Left cardiac atrium (tissue), 4 donors: ENCODE measurements at places on chromosomes 2 and 18. TPM values are rescaled to one million over a fixed set of nuclear protein-coding genes. Genes with fewer than 3 reads are reported as not detected.

C2orf80 gene
- not detected for total RNA-seq

GPR55 gene
- not detected for total RNA-seq

DNA sequence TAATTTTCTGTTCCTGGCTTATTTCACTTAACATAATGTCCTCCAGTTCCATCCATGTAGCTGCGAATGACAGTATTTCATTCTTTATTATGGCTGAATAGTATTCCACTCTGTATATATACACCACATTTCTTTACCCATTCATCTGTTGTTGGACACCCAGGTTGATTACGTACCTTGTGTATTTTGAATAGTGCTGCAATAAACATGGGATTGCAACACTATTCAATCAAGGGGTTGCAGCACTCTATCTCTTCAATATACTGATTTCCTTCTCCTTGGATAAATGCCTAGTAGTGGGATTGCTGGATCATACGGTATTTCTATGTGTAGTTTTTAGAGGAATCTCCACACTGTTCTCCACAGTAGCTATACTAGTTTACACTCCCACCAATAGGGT lies 61.3 kb downstream of the THADA start:
- no peak for DNase-seq

TDRD15 gene
- total RNA-seq, result not detected

MALL gene
- 14.0 TPM for total RNA-seq

CRYGC gene
- total RNA-seq, result not detected

DNA sequence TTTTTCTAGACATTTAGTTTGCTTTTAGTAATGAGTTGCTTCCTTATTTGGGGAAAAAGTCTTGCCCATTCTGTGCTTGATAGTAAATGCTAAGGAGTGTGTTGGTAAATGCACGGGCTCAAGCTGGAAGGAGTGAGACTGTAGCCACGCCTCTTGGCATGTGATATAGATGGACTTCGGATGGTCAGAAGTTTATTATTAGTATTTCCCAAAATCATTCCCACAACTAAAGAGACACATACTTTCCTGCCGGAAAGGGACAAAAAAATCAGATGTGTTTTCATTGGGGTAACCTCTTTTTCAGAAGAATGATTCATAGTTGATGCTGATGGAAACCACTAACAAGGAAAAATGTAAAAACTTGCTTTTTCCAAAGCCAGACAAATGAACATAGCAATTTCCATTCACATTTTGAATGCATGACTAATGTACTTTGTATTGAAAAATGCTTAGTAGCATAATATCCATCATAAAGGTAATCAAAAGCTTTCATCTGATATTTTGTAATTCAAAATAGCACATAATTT lies 133.2 kb downstream of the ZNF532 start:
- DNase-seq, result peak; percentile 60

NEB gene
- total RNA-seq, result 24.7 TPM

- no peak for DNase-seq
Measured at GRCh38 chr2:31134480-31134879, 3.8 kb downstream of the GALNT14 start.

- no peak for DNase-seq
Measured at GRCh38 chr2:46194856-46195255, 102.4 kb upstream of the EPAS1 start.

NAB1 gene
- total RNA-seq, result 38.5 TPM

DNA sequence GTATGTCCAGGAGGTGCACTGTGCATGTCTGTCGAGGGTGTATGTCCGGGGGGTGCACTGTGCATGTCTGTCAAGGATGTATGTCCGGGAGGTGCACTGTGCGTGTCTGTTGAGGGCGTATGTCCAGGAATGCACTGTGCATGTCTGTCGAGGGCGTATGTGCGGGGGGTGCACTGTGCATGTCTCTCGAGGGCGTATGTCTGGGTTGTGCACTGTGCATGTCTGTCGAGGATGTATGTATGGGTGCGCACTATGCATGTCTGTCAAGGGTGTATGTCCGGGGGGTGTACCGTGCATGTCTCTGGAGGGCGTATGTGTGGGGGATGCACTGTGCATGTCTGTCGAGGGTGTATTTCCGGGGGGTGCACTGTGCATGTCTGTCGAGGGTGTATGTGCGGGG lies 249.3 kb upstream of the MYT1L start:
- DNase-seq, result no peak

- no peak for DNase-seq
Measured at GRCh38 chr2:173149491-173149890, 73.8 kb downstream of the MAP3K20 start.

- DNase-seq, result no peak
Measured at GRCh38 chr2:41580806-41581205, 467.0 kb upstream of the PKDCC start.

- no peak for DNase-seq
Measured at GRCh38 chr2:190887089-190887488, 6.5 kb downstream of the GLS start.

DNA sequence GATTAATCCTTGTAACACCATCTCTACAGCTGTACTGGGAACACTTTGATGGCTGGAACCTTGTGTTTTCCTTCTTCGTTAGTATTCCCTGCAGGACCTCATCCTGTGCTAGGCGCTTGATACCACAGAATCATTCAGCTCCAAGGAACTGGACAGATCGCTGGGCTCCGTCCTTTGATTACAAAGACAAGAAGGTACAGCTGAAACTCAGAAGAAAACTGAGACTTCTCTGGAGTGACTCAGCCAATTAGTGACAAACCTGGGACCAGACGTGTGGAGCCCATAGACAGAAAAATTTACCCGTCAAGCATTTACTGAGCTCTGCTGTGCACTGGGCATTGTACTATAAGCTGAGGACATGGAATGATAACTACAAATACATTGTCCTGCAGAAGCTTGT lies 67.3 kb downstream of the NCKAP5 start:
- no peak for DNase-seq

SLC5A7 gene
- total RNA-seq, result 0.08 TPM

DNA sequence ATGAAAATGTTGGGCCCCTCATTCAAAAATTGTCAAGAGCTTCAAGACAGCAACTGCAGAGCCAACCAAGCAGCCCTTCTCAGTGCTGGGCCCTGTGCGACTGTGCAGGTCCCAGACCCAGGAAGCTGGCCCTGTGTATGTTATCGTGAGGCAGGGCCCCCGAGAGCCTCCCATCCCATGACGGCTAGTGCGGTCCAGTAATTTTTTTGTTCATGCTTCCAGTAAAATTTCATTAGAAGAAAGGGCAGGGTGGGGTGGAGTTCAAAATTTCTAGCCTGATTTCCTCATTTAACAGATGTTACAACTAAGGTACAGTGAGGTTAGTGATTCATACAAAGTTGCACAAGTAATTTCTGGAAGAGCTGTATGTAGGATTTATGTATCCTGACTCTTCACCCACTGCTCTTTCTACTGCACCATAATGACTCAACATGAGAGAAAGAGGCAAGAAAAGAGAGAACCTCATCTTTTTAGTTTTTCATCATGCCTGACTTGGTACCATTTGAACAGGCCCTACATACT lies 105.5 kb downstream of the ZEB2 start:
- peak; percentile 35 for DNase-seq

GRCh38 chr18:4637876-4638275 lies 182.8 kb upstream of the DLGAP1 start:
- no peak for DNase-seq

DNA sequence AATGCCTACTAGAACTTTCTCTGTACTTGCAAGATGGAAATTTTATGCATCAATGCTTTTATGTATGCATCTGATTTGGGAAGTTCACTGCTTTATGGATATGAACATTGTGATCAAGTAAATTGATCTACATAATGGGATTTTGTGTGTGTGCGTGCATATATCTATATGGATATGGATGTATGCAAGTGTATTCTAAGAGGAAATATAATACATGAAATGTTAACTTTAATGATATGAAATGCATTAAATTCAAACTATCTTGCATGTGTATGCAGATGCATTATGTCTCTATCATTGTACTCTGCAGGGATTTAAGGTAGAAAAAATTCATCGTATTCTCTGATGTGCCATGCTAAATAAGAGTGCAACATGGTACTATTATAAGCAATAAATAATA lies 1855.4 kb upstream of the PIK3C3 start:
- no peak for DNase-seq

ANKRD62 gene
- total RNA-seq, result not detected

- DNase-seq, result no peak
Measured at GRCh38 chr2:112803691-112804521, 19.6 kb upstream of the IL1A start.

GRCh38 chr2:24016376-24016761 lies 6.5 kb downstream of the MFSD2B start:
- no peak for DNase-seq

ALK gene
- 0.26 TPM for total RNA-seq

TOGARAM2 gene
- total RNA-seq, result 24.8 TPM

GRCh38 chr18:54968807-54969206 lies 9.5 kb upstream of the CCDC68 start:
- DNase-seq, result no peak

- no peak for DNase-seq
Measured at GRCh38 chr18:75818383-75818782, 390.9 kb upstream of the SMIM21 start.

DNA sequence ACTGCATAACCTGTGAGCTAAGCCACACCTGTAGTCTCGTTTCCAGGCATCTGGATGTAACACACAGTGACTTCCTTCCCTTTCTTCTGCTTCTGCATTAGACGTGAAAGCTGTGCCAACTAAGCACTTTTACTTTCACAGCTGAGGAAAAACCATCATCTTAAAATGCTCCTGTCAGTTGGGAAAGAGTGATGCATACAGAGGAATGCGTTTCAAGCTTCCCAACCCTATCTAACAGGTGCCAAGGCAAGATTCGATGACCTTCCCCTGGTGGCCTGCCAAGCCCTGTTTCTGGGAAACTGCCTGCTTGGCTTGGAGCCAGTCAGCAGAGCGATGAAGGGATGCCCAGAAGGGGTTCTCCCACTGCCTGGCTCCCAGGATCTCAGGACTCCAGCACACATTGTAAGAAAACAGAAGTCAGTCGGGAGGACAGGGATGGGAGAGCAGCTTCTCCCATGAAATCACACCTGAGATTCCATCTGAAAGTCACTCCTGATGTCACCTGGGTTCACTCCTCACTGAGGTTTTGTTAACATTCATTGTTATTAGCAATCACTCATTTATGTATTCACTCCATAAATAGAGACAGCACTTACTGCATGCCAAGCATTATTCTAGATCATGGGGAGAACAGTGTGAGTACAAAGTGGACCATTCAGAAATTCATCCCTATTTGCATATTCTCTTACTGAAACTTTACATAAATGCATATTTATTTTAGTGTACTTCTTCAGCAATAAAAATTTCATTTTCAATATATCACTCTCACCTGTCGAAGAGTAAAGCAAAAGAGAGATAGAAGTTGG lies 64.1 kb downstream of the DTNA start:
- DNase-seq, result peak; percentile 44

GREB1L gene
- total RNA-seq, result 19.7 TPM
